ENCODE measurements at places on chromosomes 11 and 22.
A peak's percentile ranks its signal among the peaks of the same experiment; 100 is the strongest.

DNA sequence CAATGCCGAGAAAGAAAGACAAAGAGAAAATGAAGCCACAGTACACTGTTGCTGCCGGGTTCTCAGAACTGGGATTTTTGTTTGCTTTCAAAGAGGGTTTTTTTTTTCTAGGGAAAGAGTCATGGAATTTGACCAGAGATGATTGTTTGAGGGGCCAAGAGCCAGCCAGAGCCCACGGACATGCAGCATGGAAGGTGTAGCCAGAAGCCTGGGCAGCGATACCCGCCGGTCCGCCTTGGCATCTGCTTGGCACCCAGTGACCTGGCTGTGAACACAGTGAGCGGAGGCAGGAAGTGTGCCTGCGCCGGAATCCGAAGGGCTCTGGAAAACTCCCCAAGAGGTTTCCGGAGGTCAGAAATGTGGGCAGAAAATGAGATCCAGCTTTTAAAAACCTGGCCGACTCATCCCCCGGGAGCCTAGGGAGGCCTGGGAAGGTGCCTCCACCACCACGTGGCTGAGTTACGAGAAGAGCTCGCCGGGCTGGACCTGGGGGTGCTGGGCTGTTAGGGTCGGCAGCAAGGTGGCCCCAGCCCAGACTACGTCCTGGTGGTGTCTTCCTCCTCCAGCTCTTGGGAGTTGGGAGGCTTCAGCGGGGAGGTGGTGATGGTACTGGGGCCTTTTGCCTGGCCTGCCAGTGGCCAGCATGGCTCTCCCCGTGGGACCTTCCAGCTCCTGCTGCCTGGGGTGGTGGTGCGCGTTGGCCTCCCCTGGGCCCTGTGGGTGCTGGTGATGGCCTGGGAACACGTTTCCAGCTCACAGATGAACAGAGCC lies 61.6 kb upstream of the PPARA start:
- DNase-seq: no peak

DNA sequence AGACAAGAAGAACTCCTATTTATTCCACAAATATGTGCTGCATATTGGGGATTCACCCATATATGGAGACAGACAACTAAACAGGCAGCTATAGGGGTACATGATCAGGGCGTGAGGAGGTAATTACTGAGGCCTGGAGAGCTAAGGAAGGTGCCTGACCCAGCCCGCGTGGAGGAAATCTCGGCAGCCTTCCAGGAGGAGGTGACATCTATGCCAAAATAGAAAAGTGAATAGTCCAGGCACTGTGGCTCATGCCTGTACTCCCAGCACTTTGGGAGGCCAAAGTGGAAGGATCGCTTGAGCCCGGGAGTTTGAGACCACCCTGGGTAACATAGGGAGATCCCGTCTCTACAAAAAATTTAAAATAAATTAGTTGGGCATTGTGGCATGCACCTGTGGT lies 13.6 kb downstream of the NIPSNAP1 start:
- no peak for DNase-seq

DNA sequence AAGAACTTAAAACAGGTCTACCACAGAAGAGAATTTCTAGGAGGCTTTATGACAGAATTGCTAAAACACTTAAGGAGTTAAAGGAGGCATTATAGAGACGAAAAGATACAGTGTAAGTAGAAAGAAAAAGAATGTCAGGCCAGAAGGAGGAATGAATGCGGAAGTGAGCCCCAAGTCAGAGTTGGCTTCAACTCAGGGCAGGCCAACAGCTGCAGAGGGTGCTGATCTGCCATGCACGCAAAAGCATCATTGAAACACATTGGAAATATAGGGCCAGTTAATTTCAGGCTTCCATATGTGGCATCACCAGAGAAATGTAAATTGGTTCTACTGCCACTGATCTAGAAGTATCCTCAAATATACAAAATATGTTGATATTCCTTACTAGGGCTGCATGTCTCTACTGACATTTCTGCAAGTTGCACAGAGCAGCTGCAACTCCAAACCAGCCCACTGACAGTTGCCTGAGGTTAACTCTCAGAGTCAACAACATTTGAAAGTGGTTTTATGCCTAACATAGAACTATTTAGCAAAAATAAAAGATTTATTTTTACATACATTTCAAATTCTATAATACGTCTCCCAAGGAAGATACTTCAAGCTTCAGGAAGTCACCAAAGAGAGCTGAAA lies 324.1 kb downstream of the C11orf87 start:
- DNase-seq: no peak

DNA sequence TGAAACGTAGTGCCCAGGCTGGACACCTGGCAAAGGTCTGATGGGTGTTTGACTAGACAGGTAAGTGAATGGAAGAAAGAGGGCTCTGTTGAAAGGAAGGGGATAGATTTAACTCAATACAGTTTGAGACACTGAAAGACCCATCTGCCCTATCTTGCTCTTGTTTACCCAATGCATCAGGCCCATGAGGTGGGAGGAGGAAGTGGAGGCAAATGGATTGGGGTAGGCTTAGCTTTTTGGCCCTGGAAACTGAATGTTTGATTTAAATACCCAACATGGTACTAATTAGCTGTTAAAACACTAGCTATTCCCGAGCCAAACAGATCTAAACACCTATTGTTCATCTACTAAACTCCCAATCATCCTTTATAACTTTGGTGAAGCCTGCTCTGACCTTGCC lies 3.5 kb upstream of the UVRAG start:
- DNase-seq: no peak

GRCh38 chr22:22161924-22162851 lies 82.4 kb upstream of the VPREB1 start:
- peak; percentile 34 for DNase-seq

- no peak for DNase-seq
These were observed 1.1 kb downstream of the TLCD5 start for GRCh38 chr11:120326228-120326627.

DNA sequence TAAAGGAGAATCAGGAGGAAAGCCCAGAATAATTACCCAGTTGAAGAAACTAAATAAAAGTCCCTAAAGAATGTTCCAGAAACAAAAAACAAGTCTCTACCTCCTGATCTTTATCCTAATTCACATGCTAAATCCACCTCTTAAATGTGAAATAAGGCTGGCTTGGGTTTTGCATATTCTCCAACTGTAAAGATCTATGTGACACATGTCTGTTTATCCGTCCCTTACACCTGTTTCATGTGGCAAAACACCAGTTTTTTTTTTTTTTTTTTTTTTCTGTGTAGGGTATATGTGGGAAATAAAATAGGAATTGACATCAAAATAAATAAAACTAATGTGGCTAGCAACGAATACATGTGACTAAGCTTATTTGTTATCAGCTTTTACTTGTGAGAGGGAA lies 70.5 kb downstream of the NARS2 start:
- no peak for DNase-seq
